ENCODE measurements at places on chromosomes 5 and 9.

DNA sequence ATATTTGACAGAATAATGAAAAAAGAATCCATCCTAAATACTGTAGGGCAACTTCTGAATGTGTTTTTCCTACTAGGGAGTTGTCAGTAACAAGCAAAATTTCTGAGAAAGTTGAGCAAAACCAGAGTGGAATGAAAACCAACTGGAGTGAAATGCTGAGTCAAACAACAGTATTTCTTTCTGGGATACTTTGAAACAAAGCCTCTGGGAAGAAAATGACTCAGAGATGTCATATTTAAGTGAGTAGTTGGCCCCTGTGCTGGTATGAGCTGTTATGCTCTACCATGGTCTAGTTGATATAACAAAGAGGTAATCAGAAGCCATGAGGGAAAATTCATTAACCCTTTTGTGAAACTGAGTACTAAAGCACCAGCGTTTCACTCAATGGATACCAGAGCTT, 372.1 kb upstream of the C9orf72 start:
- no peak overlapping the region for H3K4me3 ChIP-seq
- no peak overlapping the region for H3K27ac ChIP-seq
- no peaks in the 10 kb centered on the region for H3K4me1 ChIP-seq

DNA sequence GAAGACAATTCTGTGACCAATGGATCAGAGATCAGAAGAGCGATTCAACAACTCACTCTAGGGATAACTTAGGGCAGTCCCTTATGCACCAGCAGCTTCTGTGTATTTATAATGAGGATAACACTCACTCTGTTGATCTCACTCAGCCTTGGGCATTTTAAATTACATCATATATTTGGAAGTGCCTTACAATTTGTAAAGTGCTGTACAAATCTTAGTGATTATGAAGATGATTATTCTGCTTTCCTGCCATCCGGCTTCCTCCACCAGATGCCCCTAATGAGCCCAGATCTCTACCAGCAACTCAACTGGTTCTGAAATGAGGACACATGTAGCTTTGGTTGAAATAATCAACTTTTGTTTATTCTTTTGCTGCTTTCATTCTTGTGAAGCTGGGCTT, 105.3 kb downstream of the PCSK1 start:
- no peak overlapping the region for H3K27ac ChIP-seq
- no peak overlapping the region for H3K4me3 ChIP-seq
- H3K4me1 ChIP-seq, result peaks cover 4% of the 10 kb centered on the region

- no peaks in the 10 kb centered on the region for H3K4me1 ChIP-seq
- no peak for DNase-seq
- no peak overlapping the region for H3K27ac ChIP-seq
- H3K4me3 ChIP-seq, result no peak overlapping the region
Measured at GRCh38 chr5:31158686-31159085, 34.8 kb upstream of the CDH6 start.

GRCh38 chr5:144325532-144325931, 154.9 kb downstream of the KCTD16 start:
- H3K27me3 ChIP-seq, result no peaks in the 10 kb centered on the region
- DNase-seq, result no peak
- no peaks in the 10 kb centered on the region for H3K36me3 ChIP-seq

GRCh38 chr5:171390883-171391677, 3.4 kb downstream of the NPM1 start:
- H3K27me3 ChIP-seq, result no peaks in the 10 kb centered on the region
- no peak overlapping the region for H3K27ac ChIP-seq
- peaks cover 57% of the 10 kb centered on the region for H3K36me3 ChIP-seq
- H3K4me3 ChIP-seq, result no peak overlapping the region

GRCh38 chr5:58875599-58875998, 292.7 kb downstream of the RAB3C start:
- no peak for DNase-seq
- no peaks in the 10 kb centered on the region for H3K27me3 ChIP-seq
- no peaks in the 10 kb centered on the region for H3K4me1 ChIP-seq
- no peak overlapping the region for H3K27ac ChIP-seq
- H3K4me3 ChIP-seq, result no peak overlapping the region

GRCh38 chr9:86945728-86946200, 1.5 kb downstream of the GAS1 start:
- H3K27me3 ChIP-seq, result peaks cover 28% of the 10 kb centered on the region
- H3K4me1 ChIP-seq, result peaks cover 4% of the 10 kb centered on the region
- H3K27ac ChIP-seq, result peak overlapping the region; percentile 89

- H3K4me3 ChIP-seq, result no peak overlapping the region
- no peak for DNase-seq
- no peaks in the 10 kb centered on the region for H3K27me3 ChIP-seq
- no peaks in the 10 kb centered on the region for H3K36me3 ChIP-seq
- H3K27ac ChIP-seq, result no peak overlapping the region
Measured at GRCh38 chr5:109126481-109126880, 283.3 kb downstream of the PJA2 start.

- no peaks in the 10 kb centered on the region for H3K27me3 ChIP-seq
- no peak overlapping the region for H3K27ac ChIP-seq
- H3K36me3 ChIP-seq, result no peaks in the 10 kb centered on the region
- no peaks in the 10 kb centered on the region for H3K4me1 ChIP-seq
- DNase-seq, result no peak
- no peak overlapping the region for H3K4me3 ChIP-seq
Measured at GRCh38 chr5:94267350-94267899, 351.0 kb downstream of the KIAA0825 start.

GRCh38 chr9:37997636-37998374, 71.2 kb downstream of the SHB start:
- no peak overlapping the region for H3K27ac ChIP-seq
- no peak overlapping the region for H3K4me3 ChIP-seq
- no peak for DNase-seq
- H3K36me3 ChIP-seq, result peaks cover 3% of the 10 kb centered on the region
- H3K4me1 ChIP-seq, result peaks cover 67% of the 10 kb centered on the region
- H3K27me3 ChIP-seq, result no peaks in the 10 kb centered on the region

DNA sequence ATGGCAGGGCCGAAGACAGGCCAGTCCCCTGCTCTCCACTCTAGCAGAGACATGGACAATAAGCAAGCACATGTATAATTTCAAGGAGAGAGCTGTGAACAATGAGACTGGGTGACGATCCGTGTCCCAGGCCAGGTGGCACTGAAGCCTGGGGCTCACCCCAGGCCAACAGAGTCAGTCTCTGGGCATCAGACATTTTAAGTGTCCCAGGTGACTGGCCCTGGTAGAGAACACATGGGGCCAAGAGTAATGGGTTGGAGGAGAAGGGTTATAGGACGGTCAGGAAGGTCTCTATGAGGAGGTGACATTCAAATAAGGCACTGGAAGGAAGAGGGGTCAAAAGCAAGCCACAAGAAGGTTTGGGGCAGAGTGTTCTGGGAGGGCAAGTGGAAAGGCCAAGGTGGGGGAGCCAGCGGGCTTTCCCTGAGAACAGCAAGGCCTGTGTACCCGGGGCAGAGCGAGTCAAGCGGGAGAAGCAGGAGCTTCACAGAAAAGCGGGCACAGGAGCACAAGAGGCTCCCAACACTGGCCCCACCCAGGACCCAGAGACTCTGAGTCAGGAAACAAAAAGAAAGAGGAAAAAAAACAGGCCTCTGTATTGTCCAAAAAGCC, 1.1 kb upstream of the AKNA start:
- no peaks in the 10 kb centered on the region for H3K27me3 ChIP-seq
- peak overlapping the region; percentile 91 for H3K27ac ChIP-seq
- peaks cover 26% of the 10 kb centered on the region for H3K4me1 ChIP-seq
- no peak overlapping the region for H3K4me3 ChIP-seq
- H3K36me3 ChIP-seq, result no peaks in the 10 kb centered on the region
- no peak for DNase-seq

GRCh38 chr9:128160603-128160987, 530 bp downstream of the BBLN start:
- H3K27me3 ChIP-seq, result no peaks in the 10 kb centered on the region
- no peaks in the 10 kb centered on the region for H3K4me1 ChIP-seq
- H3K36me3 ChIP-seq, result no peaks in the 10 kb centered on the region
- peak overlapping the region; percentile 88 for H3K4me3 ChIP-seq
- no peak for DNase-seq

DNA sequence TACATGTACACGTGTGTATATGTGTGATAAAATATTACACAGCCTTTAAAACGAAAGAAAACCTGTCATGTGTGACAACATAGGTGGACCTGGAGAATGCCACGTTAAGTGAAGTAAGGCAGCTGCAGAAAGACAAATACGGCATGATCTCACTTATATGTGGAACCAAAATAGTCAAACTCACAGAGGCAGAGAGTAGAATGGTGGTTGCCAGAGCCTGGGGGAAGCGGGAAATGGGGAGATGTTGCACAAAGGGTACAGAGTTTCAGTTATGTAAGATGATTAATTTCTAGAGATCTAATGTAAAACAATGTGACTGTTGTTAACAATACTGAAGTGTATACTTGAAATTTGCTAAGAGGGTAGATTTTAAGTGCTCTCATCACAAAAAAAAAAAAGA, 34.8 kb downstream of the ADAMTS12 start:
- H3K36me3 ChIP-seq, result no peaks in the 10 kb centered on the region
- H3K27ac ChIP-seq, result no peak overlapping the region
- no peaks in the 10 kb centered on the region for H3K4me1 ChIP-seq
- H3K27me3 ChIP-seq, result no peaks in the 10 kb centered on the region
- H3K4me3 ChIP-seq, result no peak overlapping the region

GRCh38 chr5:35735718-35736117, 118.1 kb downstream of the SPEF2 start:
- H3K36me3 ChIP-seq, result no peaks in the 10 kb centered on the region
- H3K27me3 ChIP-seq, result no peaks in the 10 kb centered on the region
- no peaks in the 10 kb centered on the region for H3K4me1 ChIP-seq
- H3K4me3 ChIP-seq, result no peak overlapping the region
- H3K27ac ChIP-seq, result no peak overlapping the region

DNA sequence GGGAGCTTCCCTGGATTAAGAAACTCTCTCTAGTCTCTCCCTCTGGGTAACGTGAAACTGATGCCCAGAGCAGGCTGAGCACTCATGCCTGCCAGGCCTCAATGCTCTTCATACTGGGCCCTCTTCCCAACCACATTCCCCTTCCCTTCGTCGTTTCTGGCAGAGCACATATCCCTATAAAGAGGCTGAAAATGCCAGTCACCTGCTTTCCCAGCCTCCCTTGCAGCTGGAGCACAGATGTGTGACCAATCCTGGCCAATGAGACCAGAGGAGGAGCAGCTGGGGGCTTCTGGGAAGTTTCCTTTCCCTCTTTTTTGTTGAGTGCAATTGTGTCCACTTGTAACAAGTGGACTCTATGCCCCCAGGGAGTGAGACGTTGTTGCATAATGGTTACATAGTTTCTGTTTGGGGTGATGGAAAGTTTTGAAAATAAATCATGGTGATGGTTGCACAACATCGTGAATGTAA, 30.2 kb upstream of the SMIM23 start:
- no peak for DNase-seq
- no peak overlapping the region for H3K27ac ChIP-seq
- H3K4me3 ChIP-seq, result no peak overlapping the region
- no peaks in the 10 kb centered on the region for H3K36me3 ChIP-seq
- H3K27me3 ChIP-seq, result no peaks in the 10 kb centered on the region
- no peaks in the 10 kb centered on the region for H3K4me1 ChIP-seq

DNA sequence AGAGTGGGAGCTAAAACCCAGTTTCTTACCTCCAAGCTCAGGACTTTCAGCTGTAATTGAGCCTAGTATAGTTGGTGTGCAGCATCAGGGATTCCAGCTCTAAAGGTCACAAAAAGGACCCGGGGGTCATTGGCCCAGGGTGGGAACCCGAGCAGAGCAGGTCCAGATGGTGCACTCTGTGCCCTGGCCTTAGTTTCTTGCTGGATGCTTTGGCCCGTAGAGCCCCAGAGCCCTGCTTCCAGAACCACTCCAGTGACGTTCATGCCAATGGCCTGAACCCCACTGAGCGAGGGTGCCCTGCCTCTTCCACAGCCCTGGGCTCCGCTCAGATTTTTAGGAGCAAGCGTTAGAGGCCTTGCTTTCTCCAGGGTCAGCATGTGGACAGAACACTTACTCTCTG, 8.2 kb downstream of the SLC22A5 start:
- H3K36me3 ChIP-seq, result no peaks in the 10 kb centered on the region
- no peak overlapping the region for H3K4me3 ChIP-seq
- no peaks in the 10 kb centered on the region for H3K27me3 ChIP-seq

DNA sequence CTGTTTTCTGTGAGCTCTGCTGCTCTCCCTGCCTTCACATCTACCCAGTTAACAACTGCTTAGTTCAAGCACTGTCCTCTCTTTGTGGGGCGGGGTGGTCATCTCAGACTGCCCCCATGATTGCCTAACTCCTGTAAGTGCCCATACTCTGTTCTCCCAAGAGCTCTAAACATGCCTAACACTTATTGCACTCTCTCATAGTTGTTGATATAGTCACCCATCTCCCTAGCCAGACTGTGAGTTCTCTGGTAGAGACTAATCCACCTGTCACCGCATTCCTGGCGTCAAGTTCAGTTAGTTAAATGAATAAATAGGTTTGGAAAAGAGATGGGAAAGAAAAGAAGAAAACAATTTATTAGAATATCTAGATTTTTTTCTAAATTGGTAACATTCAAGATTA, 18.3 kb upstream of the MUSK start:
- H3K27ac ChIP-seq, result no peak overlapping the region
- no peaks in the 10 kb centered on the region for H3K27me3 ChIP-seq
- DNase-seq, result no peak
- H3K4me1 ChIP-seq, result no peaks in the 10 kb centered on the region
- no peaks in the 10 kb centered on the region for H3K36me3 ChIP-seq

- H3K27ac ChIP-seq, result no peak overlapping the region
- H3K27me3 ChIP-seq, result no peaks in the 10 kb centered on the region
- no peak overlapping the region for H3K4me3 ChIP-seq
- no peak for DNase-seq
- no peaks in the 10 kb centered on the region for H3K4me1 ChIP-seq
- H3K36me3 ChIP-seq, result no peaks in the 10 kb centered on the region
Measured at GRCh38 chr9:23934291-23934906, 108.4 kb upstream of the ELAVL2 start.

- no peak overlapping the region for H3K4me3 ChIP-seq
- no peak for DNase-seq
- H3K27ac ChIP-seq, result peak overlapping the region; percentile 55
- peaks cover 46% of the 10 kb centered on the region for H3K4me1 ChIP-seq
Measured at GRCh38 chr5:67187006-67187715, 9.4 kb downstream of the CD180 start.

- peaks cover 54% of the 10 kb centered on the region for H3K27me3 ChIP-seq
- peaks cover 21% of the 10 kb centered on the region for H3K4me1 ChIP-seq
- peak within 1 kb of the TSS; percentile 26 for H3K4me3 ChIP-seq
- DNase-seq, result no peak
Measured at GRCh38 chr5:115962239-115962564, at the start of gene LVRN. Gene LVRN (plus strand): TSS chr5:115962475. CDS start chr5:115962618, 143 bp downstream.

- H3K27ac ChIP-seq, result no peak overlapping the region
- no peak for DNase-seq
- H3K36me3 ChIP-seq, result no peaks in the 10 kb centered on the region
- H3K4me3 ChIP-seq, result peak overlapping the region; percentile 5
Measured at GRCh38 chr9:93826905-93827544, 128.1 kb downstream of the BARX1 start.

GRCh38 chr5:149073213-149073612, 10.4 kb upstream of the SH3TC2 start:
- no peaks in the 10 kb centered on the region for H3K36me3 ChIP-seq
- H3K27ac ChIP-seq, result no peak overlapping the region
- no peak for DNase-seq
- H3K27me3 ChIP-seq, result no peaks in the 10 kb centered on the region
- H3K4me1 ChIP-seq, result no peaks in the 10 kb centered on the region

- no peak overlapping the region for H3K27ac ChIP-seq
- DNase-seq, result peak; percentile 86
- no peaks in the 10 kb centered on the region for H3K36me3 ChIP-seq
- H3K4me3 ChIP-seq, result peak overlapping the region; percentile 4
Measured at GRCh38 chr5:33936004-33936380, 194 bp upstream of the RXFP3 start.
